ENCODE measurements at places on chromosomes 3 and 15. TPM values are rescaled to one million over a fixed set of nuclear protein-coding genes. Genes with fewer than 3 reads are reported as not detected.

TUSC7 gene
- total RNA-seq, result 0.25 TPM

CELSR3 gene
- 36.6 TPM for total RNA-seq

SEC22C gene
- total RNA-seq, result 46.2 TPM

DNAH12 gene
- 0.74 TPM for total RNA-seq

Data from temporal lobe (tissue), 4 donors.